ENCODE measurements at places on chromosomes 16 and 17.

DNA sequence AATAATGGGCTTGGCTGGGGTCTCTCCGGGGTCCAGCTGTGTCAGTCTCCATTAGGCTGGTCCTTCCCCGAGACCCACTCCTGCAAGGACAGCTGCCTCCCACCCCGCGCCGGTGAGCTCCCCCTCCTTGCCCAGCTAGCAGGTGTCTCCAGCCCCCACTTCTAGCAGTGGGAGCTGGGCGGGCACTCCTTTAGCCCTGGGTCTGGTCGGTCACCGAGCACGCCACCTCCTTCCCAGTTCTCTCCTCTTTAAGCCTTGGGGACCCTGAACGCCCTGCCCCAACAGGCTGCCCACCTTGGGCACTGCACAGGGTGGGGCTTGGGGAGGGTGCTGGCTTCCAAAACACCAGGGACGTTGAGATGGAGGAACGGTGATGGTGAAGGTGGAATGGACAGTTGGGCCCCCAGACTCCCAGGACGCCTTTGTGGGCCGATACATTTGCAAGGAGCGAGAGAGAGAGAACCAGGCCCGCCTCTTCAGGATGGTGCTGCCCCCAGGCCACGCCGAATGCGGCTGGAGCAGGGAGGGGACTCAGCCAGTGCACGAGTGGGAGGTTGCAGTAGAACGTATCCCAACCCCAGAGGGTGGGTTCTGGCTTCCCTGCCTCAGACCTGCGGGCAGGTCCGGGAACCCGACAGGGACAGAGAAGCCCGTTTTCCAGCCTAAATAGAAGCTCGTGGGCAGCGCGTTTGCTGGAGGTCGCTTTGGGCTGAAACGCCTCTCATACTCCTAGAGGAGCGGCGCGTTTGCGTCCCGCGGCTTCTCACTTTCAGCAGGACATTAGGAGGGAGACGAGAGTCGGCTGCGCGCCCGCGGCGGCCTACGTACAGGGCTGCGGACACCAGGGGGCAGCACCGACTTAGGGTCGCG, 10.7 kb downstream of the TBX2 start:
- peak; percentile 81 for DNase-seq

DNA sequence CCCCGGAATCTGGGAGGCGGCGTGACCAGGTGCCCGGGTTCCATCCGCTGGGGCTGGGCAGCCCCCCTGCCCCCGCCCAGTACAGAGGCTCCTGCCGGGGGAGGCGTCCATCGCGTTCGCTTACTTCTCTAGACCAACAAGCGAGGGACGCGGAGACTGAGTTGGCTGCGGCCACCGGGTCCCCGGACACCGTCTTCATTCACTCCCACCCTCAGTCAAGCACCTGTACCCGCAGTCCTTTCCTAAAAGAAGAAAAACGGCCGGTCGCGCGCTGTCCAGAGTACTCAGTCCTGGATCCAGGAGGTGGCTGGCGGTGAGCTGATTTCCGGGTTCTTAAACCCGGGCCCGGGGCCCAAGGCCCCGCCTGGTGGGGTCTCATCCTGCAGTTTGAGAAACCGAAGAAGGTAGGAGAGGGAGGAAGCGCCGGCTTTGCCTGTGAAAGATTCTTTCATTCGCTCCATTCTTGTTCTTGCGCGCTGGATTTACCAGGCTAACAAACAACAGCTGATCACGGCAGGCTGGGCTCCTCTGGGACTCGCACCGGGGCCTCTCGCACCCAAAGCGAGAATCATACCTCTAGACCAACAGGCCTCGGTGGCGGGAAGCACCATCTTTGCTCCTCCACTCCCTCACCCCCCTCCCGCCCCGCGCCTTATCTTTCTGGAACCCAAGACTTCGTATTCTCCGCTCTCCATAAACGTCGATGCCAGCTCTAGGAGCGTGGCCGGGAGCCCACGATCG, 17.4 kb upstream of the OR1F1 start:
- peak; percentile 47 for DNase-seq

- no peak for DNase-seq
Measured at GRCh38 chr17:82536512-82537201, 17.1 kb downstream of the FOXK2 start.

GRCh38 chr17:71409137-71409536, 711.7 kb upstream of the SOX9 start:
- DNase-seq = no peak

- DNase-seq = no peak
Measured at GRCh38 chr17:48022901-48023300, 14.7 kb downstream of the COPZ2 start.

GRCh38 chr17:77572065-77572601, 386.4 kb upstream of the TNRC6C start:
- DNase-seq = no peak

GRCh38 chr17:28747051-28747691, 3.4 kb downstream of the TRAF4 start:
- no peak for DNase-seq

- no peak for DNase-seq
Measured at GRCh38 chr16:89187770-89188392, 12.5 kb downstream of the SLC22A31 start.

- peak; percentile 77 for DNase-seq
Measured at GRCh38 chr16:80569440-80570105, 28.8 kb downstream of the DYNLRB2 start.

- peak; percentile 43 for DNase-seq
Measured at GRCh38 chr17:74288785-74289184, 14.8 kb downstream of the DNAI2 start.

- no peak for DNase-seq
Measured at GRCh38 chr16:89473791-89474414, 16.5 kb downstream of the ANKRD11 start.

GRCh38 chr16:13923703-13924298, 3.8 kb downstream of the ERCC4 start:
- no peak for DNase-seq

GRCh38 chr16:797686-798085, 2.8 kb downstream of the GNG13 start:
- DNase-seq = no peak

DNA sequence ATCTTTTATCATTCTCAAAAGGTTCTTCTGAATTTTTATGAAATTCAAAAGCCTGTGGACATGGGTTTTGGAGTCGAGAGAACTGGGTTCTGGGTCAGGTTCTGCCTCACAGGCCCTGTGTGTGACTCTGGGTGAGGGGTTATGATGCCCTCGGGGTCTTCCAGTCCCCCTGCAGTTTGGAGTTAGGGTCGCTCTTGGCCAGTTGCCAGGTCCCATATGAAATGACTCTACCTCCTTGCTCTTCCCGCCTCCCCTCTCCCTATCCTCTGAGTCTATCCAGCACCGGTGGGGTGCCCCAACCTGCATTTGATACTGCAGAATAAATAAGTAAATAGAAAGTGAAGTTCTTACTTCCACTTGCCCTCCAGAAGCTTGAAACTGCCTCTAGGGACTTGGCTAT, 54.1 kb downstream of the ZDHHC7 start:
- no peak for DNase-seq

GRCh38 chr16:47966325-47966724, 189.5 kb downstream of the ABCC12 start:
- no peak for DNase-seq

DNA sequence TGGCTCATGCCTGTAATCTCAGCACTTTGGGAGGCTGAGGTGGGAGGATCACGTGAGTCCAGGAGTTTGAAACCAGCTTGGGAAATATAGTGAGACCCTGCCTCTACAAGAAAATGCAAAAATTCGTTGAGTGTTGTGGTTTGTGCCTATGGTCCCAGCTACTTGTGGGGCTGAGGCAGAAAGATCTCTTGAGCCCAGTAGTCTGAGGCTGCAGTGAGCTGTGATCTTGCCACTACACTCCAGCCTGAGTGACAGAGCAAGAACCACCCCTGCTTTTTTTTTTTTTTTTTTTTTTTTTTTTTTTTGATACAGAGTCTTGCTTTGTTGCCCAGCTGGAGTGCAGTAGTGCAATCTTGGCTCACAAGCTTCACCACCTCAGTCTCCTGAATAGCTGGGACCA, 34.0 kb downstream of the ITGB3 start:
- DNase-seq = no peak

GRCh38 chr16:4471869-4472268, 2.6 kb downstream of the NMRAL1 start:
- DNase-seq = no peak

- DNase-seq = no peak
Measured at GRCh38 chr16:27960619-27961295, 102.8 kb downstream of the GSG1L start.

All from activated CD4-positive, alpha-beta T cell treated with anti-CD3 and anti-CD28 coated beads, Interleukin-2, amount 50 U/mL, for 48 hours (primary cell).